Activated naive CD4-positive, alpha-beta T cell (primary cell): ENCODE measurements at places on chromosomes 16 and 17.

DNA sequence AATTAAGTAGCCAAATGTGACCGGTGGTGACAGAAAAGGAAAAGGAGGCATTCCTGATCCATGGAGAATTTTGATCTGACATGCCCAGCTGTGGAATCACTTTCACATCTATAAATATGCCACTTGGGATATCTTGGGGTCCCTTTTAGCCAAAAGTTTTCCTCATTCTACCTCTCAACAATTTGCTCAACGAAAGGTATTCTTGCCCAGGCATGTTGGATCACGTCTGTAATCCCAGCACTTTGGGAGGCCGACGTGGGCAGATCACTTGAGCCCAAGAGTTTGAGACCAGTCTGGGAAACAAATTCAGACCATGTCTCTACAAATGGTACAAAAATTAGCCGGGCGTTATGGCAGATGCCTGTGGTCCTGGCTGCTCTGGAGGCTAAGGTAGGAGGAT is 24.3 kb downstream of the LITAF start:
- no peak for DNase-seq

DNA sequence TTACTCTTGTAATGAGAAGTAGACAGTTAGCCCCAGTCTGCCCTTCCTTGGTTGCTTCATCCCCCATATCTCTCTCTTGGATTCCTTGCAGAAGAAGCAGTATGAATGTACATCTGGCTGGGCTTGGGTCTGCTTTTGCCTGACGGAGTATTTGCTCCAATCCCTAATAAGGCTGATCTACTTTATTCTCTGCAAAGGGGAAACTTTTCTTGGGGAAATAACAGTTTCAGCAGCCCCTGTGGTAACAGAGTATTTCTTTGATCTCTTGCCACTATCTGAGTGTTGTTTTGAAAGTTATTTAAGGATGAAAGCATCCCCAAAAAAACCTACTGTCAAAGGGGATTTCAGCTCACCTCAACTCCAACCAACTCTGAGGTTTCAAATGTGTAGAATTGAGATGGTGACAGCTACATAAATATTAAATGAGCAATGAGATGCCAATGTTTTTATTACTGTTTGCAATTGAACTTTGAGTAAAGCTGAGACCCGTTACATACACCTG is 168.9 kb upstream of the NOG start:
- no peak for DNase-seq

GRCh38 chr17:59627274-59627673 is 7.6 kb downstream of the CLTC start:
- no peak for DNase-seq

DNA sequence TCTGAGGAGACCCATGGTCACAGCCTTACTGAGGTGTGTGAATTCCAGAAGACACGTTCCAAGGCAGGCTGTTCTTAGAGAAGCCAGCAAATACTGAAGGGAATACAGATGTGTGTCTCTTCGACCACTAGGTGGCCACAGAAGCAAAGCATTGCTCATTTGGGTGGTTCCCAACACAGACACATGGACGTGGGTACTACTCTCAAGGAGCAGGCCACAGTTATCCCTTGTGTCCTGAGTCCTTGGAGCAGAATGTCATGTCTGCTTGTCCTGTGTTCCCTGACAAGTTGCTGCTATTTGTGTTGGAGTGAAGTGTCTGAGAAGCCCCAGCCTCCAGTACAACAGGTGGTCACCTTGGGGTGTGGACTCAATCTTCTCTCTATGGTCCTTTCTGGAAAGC is 30.3 kb downstream of the HMOX2 start:
- no peak for DNase-seq

DNA sequence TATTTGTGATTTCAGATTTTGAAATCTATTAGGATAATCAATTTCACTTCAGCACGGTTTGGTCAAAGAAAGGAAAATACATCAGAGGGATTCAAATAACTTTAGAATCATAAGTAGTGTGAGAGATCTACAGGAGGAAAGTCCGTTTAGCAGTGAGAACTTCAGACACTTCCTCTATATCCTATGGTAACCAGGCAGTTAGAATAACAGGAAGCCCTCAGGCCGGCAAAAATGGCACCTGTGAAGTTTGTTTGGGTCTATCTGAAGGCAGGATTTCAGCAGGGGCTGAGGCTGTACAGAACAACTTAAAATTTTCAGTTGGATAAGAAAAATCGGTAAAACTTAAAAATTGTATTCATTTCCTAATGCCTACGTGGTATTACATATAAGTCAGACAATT is 24.9 kb downstream of the KCNJ16 start:
- DNase-seq: no peak

- DNase-seq: no peak
These were observed 34.8 kb downstream of the HS3ST4 start for GRCh38 chr16:25726430-25727098.

- DNase-seq: no peak
These were observed 11.2 kb downstream of the P2RX1 start for GRCh38 chr17:3905017-3905520.

DNA sequence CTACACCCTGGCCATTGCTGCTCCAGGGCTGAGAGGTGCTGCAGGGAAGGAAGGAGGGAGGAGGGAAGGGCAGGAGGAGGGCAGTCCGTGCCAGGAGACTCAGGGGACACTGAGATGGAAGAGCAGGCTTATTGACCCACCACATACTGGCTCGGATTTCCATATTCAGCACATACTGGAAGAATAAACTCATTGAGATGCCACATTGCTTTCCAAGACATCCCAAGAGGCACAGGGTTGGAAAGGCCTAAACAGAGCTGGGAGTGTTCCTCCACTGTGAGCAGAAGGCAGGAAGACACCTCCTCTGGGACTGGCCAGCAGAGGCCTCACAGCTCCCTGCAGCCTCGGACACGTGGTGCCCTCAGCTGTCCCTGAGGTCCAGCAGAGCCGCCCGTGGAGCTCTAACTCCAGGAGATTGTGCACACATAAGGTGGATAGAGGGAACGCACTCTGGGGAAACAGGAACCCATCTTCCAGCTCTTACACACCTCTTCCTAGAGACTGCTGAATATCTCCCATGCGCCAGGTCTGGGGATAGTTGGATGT is 17.4 kb downstream of the CCDC182 start:
- no peak for DNase-seq
